AG09309 (cell line): ENCODE measurements at places on chromosomes 11 and 22.

DNA sequence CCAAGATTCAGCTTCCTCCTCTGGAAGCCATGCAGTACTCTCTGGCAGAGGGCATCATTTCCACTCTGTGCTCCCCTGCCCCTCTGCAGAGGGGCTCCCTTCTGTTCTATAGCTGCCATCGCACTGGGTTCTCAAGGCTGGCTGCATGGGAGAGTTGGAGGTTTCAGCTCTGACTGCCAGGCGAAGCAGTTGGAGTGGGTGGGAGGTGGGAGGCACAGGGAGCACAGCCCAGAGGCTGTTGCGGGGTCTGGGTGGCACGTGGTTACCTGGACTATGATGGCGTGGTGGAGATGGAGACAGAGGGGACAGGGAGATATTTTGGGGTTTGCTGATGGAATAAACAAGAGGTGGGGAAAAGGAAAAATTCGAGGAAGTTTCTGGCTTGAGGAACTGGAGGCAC, 4.8 kb downstream of the PMM1 start:
- no peak for DNase-seq

DNA sequence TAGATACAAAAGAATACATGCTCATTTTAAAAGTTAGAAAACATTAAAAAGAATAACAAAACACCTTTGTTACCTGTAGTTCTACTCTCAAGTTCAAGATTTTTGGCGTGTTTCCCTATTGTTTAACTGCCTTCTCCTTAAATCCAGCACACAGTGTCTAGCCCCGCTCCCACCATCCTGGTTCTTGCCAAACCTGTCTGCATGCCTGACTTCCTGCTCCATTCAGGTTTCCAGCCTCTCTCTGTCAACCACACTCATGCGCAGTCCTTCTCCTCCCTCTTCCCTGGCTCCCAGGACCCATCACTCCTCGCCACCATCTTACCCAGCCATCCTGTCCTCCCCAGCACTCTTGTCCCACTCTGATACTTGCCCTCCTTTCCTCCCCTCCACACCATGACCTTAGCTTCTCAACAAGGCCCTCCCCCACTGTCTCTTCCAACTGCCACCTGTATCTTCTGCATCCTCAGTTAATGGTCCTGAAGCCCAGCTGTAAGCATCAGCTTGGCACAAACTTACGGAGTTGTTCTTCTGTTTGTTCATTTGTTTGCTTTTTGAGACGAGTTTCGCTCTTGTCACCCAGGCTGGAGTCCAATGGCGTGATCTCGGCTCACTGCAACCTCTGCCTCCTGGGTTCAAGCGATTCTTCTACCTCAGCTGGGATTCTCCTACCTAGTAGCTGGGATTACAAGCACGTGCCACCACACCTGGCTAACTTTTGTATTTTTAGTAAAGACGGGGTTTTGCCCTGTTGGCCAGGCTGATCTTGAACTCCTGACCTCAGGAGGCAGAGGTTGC, 7.5 kb upstream of the MYH9 start:
- DNase-seq, result no peak

DNA sequence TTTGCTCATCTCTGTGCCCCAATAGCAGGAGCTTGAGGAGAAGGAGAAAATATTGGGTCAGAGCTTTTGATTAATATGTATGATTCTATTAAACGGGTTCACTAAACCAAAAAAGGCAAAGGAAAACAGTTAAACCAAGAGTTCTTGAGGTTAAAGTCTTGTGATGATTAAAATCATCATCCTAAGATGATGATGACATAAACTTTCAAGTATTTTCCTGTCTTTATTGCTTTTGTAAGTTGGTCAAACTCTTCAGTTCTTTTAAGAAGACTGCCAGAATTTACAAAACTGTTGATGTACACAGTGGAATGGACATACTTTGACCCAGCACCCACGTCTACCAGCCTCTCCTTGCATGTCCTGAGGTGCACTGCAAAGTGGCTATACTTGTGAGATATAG, 41.0 kb downstream of the FDX1 start:
- DNase-seq, result no peak

DNA sequence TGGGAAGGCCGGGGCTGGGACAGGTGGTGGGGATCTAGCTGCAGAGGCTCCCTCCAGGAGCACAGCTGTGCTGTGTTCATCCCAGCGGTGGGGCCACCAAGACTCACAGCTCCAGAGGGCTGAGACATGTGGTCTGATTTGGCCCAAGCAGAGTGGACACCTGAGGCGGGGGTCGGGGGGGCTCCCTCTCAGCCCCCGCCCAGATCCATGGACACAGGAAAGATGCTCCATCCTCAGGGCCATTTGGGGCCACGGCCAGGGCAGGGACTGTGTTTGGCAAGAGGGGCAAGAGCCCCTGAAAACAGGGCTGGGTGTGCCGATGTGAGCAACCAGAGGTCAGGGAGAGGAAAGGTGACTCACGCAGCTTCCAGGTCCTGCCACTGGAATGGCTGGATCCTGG, 219.4 kb downstream of the BRD1 start:
- DNase-seq, result no peak

- DNase-seq, result no peak
Measured at GRCh38 chr22:45481661-45482060, 21.0 kb upstream of the FBLN1 start.

DNA sequence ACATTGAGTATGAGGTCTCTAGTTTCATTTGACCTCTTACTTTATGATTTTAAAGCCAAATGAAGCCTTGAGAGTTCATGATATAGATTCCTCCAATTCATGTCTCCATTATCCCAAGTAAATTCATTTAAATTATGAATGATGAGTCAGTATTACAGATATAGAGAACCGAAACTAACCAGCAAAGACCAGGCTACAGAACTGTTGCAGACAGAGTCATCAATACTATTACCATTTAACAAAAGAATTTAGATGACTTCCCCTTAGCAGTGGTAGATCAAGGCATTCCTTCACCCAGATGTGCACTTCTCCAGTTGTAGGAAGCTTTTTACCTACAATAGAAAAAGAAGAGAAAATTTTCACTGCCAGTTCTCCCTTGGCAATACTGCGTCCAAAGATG, 11.8 kb upstream of the CCDC89 start:
- no peak for DNase-seq

DNA sequence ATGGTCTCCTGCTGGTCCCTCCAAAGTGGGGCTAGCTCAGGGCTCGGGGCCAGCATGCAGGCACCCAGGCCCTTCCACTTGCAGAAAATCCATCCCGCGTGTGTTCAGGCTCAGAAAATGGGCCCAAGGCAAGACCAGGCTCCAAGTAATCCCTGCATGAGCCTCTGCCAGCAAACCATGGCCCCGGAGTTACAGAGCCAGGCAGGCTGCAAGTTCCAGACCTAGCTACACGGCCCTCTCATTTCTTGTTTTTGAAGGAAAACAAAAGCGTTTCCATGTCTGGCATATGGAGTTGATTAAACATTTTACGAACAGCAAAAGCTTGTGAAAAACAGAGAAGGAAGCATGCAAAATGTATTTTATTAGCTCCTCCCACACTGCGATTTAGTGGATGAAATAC, 29.7 kb downstream of the KIAA0930 start:
- DNase-seq, result peak; percentile 82

- peak; percentile 46 for DNase-seq
Measured at GRCh38 chr11:1559111-1559951, 12.7 kb downstream of the DUSP8 start.

DNA sequence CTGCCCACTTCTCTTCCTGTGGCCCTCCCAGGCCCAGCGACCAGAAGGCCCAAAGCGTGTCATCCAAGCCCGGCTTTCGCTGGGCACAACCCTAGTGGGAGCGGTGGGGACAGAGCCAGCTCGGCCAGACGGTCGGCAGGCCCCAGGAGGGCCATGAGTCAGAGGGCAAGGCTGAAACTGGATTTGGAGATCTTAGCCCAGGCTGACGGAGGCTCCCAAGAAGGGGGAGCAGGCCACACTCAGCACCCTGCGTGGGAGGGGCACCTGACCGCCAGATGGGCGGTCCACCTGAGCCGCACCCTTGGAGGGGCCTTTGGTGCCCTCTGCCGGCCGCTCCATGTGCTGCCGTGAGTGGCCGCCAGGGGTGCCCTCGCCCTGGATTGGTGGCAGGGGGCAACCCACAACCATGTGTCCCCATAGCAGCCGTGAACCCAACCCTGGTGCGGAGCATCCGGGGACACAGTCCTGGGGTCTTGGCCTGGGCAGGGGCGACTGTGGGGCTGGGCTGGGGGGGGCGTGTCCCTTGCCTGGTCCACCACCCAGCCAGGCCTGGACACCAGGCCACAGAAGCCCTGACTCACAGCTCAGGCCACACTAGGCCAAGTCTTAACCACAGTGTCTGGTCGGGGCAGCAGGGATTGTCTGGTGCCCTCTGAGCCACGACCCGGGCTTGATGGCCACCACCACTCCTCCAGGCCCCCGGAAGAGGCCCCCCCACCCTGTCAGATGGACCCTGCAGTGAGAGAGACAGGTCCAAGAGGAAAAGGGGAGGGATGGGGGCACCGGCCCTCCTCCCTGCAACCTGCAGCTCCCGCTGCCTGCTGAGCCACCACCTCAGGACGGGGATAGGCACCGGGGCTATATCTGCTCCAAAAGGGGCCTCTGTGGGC, 19.2 kb upstream of the TALDO1 start:
- DNase-seq, result peak; percentile 70

DNA sequence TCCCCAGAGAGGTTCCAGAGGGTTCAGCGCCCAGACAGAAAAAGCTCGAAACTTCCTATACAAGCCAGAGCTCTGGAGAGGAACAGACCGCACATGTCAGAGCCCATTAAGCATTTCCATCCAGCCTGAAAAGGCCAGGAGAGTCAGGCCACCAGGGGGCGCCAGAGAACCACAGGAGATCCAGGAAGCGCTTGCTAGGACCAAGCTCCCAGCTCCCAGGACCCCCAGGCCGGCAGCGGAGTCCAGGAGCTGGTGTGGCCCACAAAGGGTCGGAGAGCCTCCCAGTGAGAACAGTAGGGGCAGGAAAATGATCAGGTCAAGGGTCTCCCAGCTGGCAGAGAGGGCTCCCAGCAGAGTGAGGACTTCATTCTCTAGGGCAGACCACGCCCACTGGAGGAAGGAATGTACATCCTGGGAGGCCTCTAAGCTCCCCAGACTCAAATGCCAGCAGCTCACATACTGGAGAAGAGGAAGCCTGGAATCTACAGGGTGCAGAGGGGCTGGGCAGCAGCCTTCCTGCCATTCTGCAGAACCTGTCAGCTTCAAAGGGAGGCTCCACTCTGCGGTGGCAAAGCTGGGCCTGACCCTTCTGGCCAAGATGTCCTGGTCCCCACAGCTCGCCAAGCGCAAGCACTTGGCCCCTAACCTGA, 2.1 kb upstream of the MEI1 start:
- peak; percentile 27 for DNase-seq

DNA sequence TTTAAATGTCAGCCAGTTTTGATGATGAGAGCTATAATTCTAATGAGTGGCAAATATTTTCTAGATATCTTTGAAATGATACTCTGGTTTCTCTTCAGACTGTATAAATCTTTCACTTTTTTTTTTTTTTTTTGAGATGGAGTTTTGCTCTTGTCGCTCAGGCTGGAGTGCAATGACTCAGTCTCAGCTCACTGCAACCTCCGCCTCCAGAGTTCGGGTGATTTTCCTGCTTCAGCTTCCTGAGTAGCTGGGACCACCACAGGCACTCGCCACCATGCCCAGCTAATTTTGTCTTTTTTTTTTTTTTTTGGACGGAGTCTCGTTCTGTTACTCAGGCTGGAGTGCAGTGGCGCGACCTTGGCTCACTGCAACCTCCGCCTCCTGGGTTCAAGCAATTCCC, 113.6 kb downstream of the TEAD1 start:
- no peak for DNase-seq

- DNase-seq, result no peak
Measured at GRCh38 chr22:49629261-49629570, 198.5 kb downstream of the BRD1 start.

- DNase-seq, result no peak
Measured at GRCh38 chr11:29490938-29491337, 525.9 kb downstream of the KCNA4 start.

DNA sequence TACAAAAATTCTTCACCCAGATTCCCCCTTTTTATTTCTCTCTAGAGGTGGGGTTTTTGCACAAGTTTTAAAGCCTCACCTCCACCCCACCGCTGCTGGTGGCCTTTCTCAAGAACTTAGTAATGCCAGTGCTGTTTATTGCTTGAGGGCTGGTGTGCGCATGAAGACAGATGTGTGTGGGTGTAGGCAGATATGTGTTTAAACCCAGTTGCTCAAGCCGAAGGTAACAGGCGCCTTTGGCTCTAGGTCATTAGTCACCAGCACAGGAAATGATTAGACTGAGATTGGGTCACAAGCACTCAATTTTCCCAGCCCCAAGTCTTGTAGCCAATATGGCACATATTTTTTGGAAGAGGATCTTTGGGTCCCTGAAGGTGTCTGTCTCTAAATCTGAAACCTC, 2.7 kb upstream of the CLMP start:
- peak; percentile 92 for DNase-seq
